ENCODE measurements at places on chromosomes 5 and 9.

- no peak for DNase-seq
Observed at GRCh38 chr9:130222833-130223232, 42.7 kb upstream of the HMCN2 start.

DNA sequence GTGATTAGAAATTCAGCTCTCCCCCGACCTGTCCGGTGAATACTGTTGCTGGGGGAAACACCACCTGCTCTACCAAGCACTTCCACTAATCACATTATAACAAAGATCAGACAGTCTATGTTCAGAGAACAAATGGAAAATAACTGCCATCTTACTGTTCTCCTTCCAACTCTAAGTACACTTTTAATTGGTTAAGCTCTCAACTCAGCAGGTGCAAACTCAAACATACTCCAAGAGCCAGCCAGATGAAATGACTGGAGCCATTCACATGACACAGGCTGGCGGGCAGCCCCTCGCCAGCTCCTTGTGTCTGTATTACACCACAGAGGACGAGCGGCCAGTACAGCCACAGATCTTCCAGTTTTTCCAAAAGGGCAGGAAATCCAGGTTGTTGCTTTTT, 16.1 kb downstream of the LIFR start:
- peak; percentile 68 for DNase-seq

DNA sequence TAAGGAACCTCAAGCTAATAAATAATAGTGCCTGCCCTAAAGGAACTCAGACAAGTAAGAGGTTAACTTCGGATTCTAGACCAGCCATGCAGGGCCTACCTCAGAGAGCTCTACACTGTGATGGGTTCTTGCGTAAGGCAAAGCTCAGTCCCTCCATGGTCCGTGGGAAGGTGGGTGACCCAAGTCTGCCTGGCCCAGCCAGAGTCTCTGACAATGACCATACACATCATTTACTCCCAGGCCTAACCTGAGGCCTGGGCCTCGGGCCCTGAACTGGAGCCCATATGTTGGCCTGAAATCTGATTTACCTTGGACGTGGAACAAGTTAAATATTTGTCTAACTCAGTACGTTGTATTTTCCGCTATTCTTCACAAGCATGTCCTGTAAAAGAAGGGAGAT, 55.1 kb downstream of the TMEM174 start:
- no peak for DNase-seq

- DNase-seq, result peak; percentile 59
Observed at GRCh38 chr5:138875946-138876345, 811 bp upstream of the LRRTM2 start.

- no peak for DNase-seq
Observed at GRCh38 chr5:18213666-18214065, 579.4 kb downstream of the TAF11L14 start.

DNA sequence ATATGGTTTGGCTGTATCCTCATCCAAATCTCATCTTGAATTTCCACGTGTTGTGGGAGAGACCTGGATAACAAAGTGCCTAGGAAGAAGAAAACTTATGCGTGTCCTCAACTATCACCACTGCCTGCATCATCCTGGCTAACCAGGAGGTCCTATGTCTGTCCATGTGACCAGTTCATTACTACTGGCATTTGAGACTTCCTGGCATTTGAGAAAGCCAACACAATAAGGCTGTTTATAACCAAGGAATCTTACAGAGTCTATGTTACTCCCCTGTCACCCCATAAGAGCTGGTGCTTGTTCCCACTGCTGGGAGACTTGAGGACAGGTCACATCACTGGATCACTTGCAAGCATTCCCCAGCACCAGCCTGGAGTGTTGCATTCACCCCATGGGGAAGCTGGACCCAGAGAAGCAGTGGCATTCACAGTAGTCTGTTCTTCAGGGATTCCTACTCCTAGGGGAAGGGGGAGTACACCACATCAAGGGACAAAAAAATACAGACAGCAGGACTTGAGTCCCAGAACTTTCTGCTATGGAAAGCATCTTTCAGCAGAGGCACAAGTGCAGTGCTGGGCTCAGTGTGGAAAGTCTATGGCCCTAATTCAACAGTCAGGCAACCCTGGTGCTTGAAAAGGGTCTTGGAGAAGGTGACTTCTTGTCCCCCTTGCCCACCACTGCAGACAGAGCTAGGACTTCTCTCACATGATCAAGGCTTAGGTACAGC, 717.1 kb downstream of the SEMA5A start:
- no peak for DNase-seq

- DNase-seq, result no peak
Observed at GRCh38 chr9:122389195-122389594, 18.4 kb downstream of the PTGS1 start.

DNA sequence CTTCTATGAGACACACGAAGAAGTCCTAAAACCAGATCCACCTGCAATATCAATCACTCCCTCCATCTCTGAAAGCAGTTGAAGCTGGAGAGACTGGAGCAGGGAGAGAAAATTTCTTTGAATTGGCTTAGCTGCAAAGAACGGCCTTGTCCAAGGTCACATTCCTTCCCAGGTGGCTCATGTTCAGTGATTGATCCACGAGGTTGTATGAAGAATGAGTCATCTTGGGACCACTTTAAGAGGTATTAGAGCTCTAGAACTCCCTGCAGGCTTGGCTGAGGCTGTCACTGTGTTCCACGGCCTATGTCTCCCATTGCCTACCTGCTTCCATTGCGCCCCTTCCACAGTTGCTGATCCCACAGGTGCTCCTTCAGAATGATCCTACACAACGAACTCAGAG, 68.2 kb downstream of the HMHB1 start:
- no peak for DNase-seq

- DNase-seq, result peak; percentile 42
Observed at GRCh38 chr5:142915813-142916424, 145.7 kb downstream of the ARHGAP26 start.

GRCh38 chr5:3237276-3237868, 358.3 kb upstream of the IRX1 start:
- no peak for DNase-seq

GRCh38 chr9:38384990-38385848, 7.3 kb upstream of the ALDH1B1 start:
- no peak for DNase-seq

GRCh38 chr9:114112778-114113584, 13.9 kb upstream of the KIF12 start:
- DNase-seq, result peak; percentile 50

- DNase-seq, result no peak
Observed at GRCh38 chr5:67639313-67639712, 442.7 kb upstream of the CD180 start.

- DNase-seq, result peak; percentile 52
Observed at GRCh38 chr5:68214482-68215207, 911 bp upstream of the PIK3R1 start.

DNA sequence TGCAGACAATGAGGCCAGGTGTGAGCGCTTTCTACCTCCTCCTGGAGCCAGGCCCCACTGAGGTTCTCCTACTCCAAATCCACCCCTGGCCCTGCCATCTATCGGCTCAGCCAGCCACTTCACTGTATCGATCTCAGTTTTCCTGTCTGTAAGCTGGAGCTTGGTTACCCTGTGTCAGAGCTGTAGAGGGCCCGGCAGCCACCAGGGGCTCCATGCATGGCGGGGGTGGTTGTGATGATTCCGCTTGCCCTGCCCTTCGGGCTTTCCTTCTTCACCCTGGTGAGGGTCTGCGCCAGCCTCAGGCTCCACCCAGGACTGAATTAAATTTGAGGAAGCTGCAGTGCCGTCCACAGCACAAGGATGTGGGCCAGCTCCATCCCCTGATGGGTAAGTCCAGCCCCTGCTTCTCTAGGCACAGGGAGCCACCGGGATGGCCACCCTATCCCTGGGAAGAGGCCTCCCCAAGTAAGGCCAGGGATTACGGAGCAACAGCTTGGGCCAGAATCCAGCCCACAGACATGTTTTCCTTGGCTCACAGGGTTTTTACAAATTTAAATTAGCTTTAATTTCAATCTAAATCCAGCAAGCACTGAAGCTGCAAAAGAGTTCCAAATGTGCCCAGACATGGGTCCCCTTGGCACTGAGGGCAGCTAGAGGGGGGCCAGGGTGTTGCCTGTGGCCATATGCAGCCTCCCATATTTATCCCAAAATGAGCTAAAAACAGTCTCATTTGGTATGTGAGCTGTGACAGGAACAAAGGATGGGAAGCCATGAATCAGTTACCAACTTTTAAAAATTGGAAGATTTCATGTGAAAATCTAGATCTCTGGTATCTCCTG, 89.1 kb upstream of the FBXW11 start:
- DNase-seq, result peak; percentile 96

DNA sequence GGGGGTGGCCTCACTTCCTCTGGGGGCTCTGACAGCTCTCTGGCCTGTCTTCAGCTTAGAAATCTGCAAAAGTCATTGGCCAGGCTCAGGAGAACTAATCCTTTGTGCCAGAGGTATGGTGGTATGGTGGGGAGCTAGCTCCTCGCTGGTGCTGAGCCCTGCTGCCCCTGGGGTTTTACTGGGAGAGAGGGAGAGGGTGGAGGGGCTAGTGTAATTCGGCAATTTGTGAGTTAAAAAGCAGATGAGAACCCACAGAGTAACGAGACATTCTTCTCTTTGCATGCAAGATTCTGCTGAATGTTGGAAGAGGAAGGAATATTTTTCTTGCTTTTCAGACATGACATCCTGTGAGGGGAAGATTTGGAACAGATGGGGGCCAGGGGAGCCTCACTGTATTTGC, 65.5 kb upstream of the SPRY4 start:
- no peak for DNase-seq

DNA sequence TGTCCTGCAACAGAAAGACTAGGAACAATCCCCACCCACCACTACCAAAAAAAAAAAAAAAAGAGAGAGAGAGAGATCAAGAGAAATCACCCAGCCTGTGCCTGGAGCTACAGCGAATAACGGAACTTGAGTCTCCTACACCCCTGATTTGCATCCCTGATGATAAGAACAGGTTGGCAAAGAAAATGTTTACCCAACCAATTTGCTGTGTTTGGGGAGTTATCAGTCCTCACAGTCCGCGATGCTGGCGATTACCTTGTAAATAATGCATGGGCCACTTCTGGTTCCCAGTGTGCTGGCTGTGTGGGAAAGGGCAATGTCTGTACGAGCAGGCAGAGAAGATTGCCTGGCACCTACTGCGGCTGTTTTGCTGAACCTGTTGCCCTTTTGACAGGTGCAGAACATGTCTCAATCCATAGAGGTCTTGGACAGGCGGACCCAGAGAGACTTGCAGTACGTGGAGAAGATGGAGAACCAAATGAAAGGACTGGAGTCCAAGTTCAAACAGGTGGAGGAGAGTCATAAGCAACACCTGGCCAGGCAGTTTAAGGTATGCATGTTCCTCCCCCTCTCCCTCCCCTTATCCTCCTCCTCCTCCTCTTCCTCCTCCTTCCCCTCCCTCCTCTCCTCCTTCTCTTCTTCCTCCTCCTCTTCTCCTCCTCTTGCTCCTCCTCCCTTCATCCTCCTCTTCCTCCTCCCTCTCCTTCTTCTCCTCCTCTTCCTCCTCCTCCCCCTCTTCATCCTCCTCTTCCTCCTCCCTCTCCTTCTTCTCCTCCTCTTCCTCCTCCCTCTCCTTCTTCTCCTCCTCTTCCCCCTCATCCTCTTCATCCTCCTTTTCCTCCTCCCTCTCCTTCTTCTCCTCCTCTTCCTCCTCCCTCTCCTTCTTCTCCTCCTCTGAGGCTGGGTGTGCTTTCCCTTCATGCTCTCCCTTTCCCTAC, 8.3 kb downstream of the OLFM1 start:
- no peak for DNase-seq

- peak; percentile 97 for DNase-seq
Observed at GRCh38 chr9:96619491-96620180, at the start of gene CDC14B. Gene CDC14B (minus strand): TSS chr9:96619843. CDS start chr9:96619378, 465 bp downstream.

- peak; percentile 48 for DNase-seq
Observed at GRCh38 chr5:156411185-156411613, 84.2 kb downstream of the SGCD start.

- no peak for DNase-seq
Observed at GRCh38 chr9:81028504-81028903, 660.8 kb downstream of the TLE1 start.

DNA sequence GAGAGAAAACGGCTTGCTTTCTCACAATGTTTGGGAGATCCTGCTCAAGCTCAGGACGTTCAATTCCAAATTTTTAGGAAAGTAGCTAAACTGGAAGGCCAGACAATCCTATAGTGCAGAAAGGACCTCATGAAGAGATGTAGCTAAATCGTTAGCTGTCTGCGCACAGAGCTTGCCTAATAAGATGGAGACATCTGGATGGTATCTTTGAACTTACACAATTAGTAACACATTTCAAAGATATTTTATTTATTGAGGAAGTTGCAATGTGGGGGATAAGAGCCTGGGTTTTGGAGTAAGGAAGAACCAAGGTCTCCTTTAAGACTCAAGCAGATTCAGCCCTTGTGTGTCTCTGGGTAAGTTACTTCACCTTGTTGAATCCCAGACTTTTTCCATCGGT, 28.6 kb upstream of the RAB14 start:
- DNase-seq, result no peak

- DNase-seq, result no peak
Observed at GRCh38 chr9:28031521-28032267, 458.4 kb upstream of the C9orf72 start.

DNA sequence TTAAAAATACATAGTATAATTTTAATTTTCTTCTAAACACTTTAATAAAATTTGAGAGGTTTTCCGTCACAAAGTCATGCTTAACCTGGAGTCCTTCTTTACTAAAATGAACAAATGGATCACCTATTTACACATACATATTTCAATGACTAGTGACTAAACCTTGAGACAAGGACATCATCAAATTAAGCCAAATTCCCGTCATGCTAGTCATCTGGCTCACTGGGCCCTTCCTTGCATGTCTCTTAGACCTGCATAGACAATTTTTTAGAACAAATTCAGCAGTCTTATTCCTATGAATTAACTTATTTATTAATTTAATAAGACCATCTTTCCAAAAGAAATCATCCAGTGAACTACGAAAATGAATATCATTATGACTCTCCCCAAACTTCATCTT, 26.6 kb downstream of the ERAP2 start:
- no peak for DNase-seq

- peak; percentile 55 for DNase-seq
Observed at GRCh38 chr9:4987961-4988421, 2.9 kb downstream of the JAK2 start.

- no peak for DNase-seq
Observed at GRCh38 chr5:64765804-64766504, 2.5 kb downstream of the SREK1IP1 start.

GRCh38 chr5:69418554-69418953, 3.6 kb downstream of the MARVELD2 start:
- DNase-seq, result no peak

GRCh38 chr5:151463137-151464029, 16.0 kb downstream of the SLC36A1 start:
- DNase-seq, result no peak
